ENCODE measurements at places on chromosomes 12 and 14.

GRCh38 chr14:70320294-70320693, 39.2 kb downstream of the COX16 start:
- no peak for DNase-seq

DNA sequence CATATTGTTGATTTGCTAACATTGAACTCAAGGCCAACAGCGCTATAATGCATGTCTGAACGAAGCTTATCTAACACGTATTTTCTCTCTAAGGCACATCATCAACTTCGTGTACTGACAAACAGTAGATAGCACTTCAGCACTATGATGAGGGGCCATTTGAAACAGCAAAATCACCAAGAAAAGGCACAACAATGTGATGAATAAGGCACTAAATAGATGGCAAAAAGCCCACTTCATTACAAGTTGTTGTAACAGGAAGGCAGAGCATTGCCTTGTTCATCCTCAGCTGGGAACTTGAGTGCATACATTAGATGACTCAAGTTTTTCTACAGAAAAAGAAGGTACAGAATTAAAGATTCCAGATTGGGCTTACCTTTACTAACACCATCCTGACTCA, 75.2 kb downstream of the LIN7A start:
- DNase-seq = no peak

DNA sequence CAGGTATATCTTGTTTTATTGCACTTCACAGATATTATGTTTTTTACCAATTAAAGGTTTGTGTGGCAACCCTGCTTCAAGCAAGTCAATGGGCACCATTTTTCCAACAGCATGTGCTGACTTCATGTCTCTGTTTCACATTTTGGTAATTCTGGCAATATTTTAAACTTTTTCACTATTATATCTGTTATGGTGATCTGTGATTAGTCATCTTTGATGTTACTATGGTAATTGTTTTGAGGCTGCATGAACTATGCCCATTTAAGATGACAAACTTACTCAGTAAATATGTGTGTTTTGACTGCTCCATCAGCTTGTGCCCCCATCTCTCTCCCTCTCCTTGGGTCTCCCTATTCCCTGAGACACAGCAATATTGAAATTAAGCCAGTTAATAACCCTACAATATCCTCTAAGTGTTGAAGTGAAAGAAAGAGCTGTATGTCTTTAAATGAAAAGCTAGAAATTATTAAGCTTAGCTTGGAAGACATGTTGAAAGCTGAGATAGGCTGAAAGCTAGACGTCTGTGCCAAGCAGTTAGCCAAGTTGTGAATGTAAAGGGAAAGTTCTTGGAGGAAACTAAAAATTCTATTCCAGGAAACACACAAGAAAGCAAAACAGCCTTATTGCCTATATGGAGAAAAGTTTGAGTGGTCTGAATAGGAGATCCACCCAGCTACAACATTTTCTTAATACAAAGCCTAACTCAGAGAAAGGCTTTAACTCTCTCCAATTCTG, 365.1 kb downstream of the ATP23 start:
- DNase-seq = no peak

GRCh38 chr12:56661979-56662638, 16.3 kb upstream of the ATP5F1B start:
- DNase-seq = no peak

DNA sequence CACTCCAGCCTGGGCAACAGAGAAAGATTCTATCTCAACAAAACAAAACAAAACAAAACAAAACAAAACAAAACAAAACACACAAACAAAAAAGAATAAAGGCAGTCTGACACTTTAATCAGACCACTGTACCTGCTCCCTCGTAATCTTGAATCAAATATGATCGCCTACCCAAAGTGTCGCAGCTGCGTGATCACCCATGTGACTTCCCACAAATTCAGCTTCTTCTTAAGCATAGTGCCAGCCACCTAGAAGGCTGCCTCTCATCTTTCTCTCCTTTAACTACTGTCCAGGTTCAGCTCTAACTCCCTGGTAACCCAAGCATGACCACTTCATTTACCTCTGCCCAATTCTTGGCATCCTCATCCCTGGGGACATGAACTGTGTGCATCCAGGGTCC, 37.4 kb downstream of the FMNL3 start:
- no peak for DNase-seq

DNA sequence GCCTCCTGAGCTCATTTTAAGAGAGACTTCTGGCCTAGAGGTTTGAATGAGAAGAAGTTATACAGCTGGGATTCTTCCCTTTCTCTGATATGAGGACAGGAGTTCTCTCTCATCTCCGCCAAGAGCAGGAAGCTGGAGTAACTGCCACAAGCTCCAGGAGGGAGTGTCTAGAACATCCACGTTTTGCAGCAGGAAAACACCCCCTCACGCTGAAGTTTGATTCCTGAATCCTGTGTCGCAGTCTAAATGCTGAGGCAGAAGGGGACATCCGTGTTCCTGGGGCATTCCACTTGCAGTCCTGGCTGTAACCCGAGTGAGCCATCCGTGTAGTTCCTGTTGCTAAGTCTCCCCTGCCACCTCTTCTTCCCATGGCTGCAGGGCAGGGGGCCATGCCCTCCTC, 38.3 kb downstream of the NTF3 start:
- DNase-seq = no peak

- DNase-seq = no peak
These were observed 10.6 kb upstream of the FOXN3 start for GRCh38 chr14:89427426-89428172.

- DNase-seq = no peak
These were observed 203.6 kb downstream of the NOVA1 start for GRCh38 chr14:26394150-26394810.

Data from stimulated activated CD4-positive, alpha-beta T cell treated with anti-CD3 and anti-CD28 coated beads, TNF-alpha, amount 100 ng/mL, for 1 hour (primary cell).